ENCODE measurements at places on chromosomes 7 and 10.

GRCh38 chr7:91320366-91321078 is 56.3 kb downstream of the FZD1 start:
- DNase-seq: no peak

DNA sequence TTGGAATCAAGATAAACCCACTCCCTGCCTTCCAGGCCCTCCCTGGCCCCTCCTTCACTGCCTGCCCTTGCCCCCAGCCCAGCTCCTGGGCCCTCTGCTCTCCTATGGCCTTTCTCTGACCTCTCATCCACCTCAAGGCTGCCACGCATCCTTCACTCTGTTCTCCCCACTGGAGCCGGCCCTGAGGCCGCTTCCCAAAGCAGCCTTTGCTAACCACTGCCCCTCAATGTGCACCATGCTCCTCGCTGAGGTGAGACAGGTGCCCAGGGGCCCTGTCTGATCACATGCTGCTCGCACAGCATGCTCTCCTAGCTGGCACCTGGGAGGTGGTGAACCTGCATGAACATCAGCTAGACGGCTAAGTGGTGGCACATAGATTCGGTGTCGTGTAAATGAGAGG is 138.5 kb upstream of the RET start:
- DNase-seq: no peak

DNA sequence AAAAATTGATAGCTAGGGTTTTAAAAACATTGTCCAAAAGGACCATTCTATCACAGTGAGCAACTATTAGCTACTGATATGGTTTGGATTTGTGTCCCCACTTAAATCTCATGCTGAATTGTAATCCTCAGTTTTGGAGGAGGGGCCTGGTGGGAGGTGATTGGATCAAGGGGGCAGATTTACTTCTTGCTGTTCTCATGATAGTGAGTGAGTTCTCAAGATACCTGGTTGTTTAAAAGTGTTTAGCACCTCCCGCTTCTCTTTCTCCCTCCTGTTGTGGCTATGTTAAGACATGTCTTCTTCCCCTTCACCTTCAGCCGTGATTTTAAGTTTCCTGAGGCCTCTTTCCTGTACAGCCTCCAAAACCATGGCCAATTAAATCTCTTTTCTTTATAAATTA is 500.4 kb upstream of the POT1 start:
- no peak for DNase-seq

DNA sequence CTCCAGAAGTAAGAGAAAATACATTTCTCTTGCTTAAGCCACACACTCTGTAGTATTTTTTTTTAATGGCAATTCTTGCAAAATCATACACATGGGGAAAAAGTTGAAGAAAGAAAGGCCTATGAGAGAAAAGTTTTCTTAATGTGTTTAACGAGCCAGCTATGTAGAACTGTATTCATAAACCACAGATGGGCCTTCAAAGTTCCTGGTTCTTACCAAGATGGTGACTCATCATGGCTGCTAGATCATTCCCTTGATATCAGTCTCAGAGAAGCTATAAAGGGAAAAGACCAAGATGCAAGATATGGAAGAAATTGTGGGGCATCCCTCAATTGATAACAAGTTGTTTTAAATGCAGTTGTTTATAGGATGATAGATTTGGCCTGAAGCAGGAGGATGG is 992.7 kb upstream of the MBL2 start:
- no peak for DNase-seq

- no peak for DNase-seq
Measured at GRCh38 chr10:33612551-33612950, 278.1 kb upstream of the NRP1 start.

- DNase-seq: no peak
Measured at GRCh38 chr7:129496653-129497052, 5.7 kb upstream of the SMKR1 start.

- no peak for DNase-seq
Measured at GRCh38 chr10:62819141-62819920, 3.2 kb upstream of the EGR2 start.

DNA sequence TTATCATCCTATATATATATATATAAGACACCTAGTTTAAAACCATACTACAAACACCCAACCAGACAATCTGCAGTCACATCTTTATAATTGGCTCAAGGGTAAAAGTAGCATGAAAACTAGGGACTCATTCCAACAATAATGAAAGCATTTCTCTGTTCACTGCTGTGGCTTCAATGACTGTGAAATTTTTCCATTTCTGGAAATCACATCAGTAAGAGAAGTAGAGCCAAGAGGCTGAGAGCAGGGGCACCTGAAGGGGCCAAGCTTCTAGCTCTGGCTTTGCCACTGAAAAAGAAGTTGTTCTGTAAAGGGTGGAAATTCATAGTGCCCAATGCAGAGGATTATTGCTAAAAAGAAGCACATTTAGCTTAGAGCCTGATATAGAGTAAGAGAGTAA is 158.6 kb upstream of the GLI3 start:
- DNase-seq: no peak

GRCh38 chr7:142864980-142865747 is 10.3 kb downstream of the EPHB6 start:
- DNase-seq: no peak

DNA sequence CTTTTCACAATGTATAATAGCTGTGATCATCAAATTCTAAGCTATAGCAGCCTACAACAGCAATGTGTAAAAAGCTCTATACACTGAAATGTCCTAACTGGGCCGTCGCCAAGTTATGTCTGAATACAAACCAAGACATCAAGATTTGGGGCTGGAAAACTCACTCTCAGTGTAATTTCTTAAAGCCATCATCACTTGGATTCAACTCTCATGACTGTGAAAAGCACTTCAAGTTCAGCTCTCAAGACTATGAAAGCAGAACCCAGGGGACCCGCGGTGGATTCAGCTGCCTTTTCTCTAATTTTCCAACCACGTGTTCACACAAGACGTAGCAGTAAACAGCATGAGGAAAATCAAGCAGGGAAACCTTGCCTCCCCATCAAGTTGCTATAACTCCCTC is 15.8 kb upstream of the ZNRF2 start:
- no peak for DNase-seq

GRCh38 chr10:95567903-95568630 is 6.9 kb upstream of the SORBS1 start:
- DNase-seq: no peak

- no peak for DNase-seq
Measured at GRCh38 chr7:36317276-36317675, 72.4 kb upstream of the ANLN start.

- no peak for DNase-seq
Measured at GRCh38 chr7:130396109-130396508, 15.8 kb downstream of the CPA1 start.

DNA sequence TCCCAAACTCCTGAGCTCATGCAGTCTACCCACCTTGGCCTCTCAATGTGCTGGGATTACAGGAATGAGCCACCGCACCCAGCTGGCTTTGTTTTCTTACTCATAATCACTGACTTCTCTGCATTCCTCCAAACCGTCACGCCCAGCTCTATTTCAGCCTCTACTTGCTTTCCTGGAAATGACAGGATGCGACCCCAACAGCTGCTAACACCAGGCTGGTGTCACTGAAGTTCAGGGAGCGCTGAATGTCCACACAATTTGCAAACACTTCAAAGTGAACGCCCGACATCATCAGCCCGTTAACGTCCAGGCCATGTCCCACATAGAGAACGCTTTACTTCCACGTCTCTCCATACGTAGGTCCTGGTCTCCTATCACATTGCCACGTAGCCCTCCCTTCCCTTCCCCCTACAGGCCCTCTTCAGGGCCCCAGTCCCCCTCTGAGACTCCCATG is 12.8 kb upstream of the PROSER2 start:
- no peak for DNase-seq

DNA sequence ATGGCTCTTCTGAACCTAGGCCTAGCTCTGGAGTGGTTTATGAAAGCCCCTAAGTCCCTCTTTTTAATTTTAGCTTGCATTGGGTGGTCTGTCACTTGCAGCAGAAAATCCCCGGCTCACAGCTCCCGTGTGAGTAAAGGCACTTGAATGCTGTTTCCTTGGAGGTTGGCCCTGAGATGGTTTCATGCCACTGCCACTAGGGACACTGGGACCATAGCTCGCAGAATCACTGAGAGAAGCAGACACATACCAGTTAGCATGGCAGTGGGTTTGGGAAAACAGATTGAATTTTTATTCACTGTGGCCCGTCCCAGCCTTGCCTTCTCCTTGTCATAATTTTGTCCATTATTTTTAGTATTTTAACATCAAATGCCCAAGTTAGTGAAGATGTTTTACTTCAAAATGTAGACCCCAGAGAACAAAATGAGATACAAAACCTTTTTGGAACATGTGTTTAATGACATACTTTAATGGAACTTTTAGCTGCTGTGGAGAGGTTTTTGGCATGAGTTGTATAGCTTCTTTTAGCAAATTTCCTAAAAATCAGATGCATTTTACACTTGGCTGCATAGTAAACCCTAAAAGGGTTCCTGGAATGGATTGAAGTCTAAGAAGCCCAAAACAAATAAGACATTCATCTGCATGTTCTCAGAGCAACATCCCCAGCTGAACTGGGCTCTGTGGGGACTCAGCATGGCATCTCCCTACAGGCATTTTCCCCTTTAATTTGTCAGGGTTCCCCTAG is 259.7 kb upstream of the PITRM1 start:
- DNase-seq: no peak

GRCh38 chr10:89398003-89398749 is 5.8 kb downstream of the IFIT1 start:
- no peak for DNase-seq

- DNase-seq: no peak
Measured at GRCh38 chr7:80896906-80897598, 21.8 kb downstream of the SEMA3C start.

DNA sequence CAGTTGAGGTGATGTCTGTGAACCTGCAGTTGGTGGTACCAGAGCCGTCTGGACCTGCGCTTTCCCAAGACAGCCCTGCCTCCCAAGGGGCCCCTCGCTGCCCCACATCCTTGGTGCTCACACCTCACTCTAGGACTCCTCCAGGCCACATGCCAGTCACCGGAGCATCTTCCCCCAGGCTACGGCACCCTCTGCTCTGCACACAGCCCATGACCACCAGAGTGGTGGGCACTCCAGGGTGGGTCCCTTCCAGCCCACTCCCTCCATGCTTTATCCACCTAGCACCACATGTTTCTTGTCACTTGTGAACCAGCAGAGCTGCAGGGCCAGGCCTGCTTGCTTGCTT is 183.7 kb upstream of the SH2B2 start:
- no peak for DNase-seq

- no peak for DNase-seq
Measured at GRCh38 chr10:50410066-50410811, 158.9 kb upstream of the ASAH2 start.

DNA sequence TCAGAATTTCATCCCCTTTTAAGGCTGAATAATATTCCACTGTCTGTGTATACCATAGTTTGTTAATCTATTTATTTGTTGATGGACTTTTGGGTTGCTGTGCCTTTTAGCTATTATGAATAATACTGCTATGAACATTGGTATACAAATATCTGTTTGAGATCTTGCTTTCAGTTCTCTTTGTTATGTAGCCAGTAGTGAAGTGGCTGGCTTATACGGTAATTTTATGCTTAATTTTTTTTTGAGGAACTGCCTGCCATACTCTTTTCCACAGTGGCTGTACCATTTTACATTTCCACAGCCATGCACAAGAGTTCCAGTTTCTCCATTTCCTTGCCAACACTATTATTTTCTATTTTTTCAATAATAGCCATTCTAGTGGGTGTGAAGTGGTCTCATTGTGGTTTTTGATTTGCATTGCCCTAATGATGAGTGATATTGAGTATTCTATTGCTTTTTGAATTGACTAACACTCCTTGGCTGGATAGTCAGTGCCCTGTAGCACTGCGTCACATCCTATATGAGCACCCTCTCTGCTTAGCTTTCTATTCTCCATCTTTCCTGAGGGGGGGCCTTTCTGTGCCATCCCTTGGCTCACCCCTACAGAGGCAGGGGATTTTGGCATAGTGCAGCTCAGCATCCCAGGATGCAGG is 29.4 kb upstream of the RAPGEF5 start:
- DNase-seq: no peak

DNA sequence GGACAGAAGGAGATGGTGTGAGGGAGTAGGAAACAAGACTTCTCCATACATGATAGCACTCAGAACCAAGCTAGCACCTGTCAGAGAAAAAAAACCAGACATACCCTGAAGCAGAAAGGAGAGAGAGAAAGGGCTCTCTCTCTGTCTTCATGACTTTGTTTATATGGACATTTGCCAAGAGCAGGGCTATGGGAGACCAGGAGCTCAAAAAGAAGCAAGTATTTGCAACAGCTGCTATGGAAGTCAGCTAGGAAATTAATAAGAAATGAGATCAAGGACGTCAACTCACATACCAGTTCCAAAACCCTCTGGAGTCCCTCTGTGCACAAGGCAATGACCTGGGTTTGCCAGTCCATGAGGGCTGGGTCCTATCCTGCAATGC is 111.6 kb downstream of the SGMS1 start:
- no peak for DNase-seq

GRCh38 chr10:102677331-102678067 is 33.2 kb downstream of the TRIM8 start:
- DNase-seq: no peak

- no peak for DNase-seq
Measured at GRCh38 chr10:85060944-85061343, 732.6 kb downstream of the CCSER2 start.

DNA sequence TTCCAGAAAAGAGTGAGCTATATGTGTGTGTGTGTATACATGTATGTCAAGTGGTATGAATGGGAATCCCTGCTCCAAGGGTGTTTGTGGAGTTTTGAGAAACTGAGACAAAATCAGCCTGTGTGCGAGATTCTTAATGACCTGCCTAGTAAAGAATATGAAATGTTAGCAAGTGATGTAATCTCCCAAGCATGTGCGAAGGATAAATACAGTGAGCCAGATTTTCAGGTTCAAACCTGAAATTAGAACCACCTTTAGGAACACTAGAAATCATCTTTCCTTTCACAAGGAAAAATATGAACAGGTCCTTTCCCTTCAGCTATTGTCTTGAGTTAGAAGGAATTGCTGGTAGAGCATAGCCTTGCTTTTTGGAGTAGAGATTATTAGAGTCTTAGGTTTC is 457.6 kb downstream of the LRMDA start:
- no peak for DNase-seq

- DNase-seq: no peak
Measured at GRCh38 chr7:27377988-27378387, 135.4 kb downstream of the EVX1 start.

DNA sequence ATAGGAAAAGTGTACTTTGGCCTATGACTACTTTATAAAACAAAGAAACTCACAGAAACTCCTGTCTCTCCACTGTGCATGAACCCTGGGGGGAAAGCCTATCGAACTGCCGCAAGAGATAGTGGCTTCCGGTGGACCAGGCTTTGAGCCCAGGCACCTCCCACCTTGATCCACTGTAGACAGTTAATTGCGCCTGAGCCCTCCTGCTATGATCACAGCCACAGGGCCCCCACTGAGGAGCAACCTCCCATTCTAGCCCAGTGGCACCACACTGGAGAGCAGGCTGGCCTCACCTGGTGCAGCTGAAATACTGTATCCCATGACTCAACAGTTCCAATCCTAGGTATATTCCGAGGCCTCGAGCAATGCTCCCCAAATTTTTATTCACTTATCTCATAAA is 98.8 kb downstream of the COBL start:
- DNase-seq: no peak

Data from CD4-positive, alpha-beta T cell treated with Interleukin-15 for 1 hour (primary cell).